CD8-positive, alpha-beta memory T cell (primary cell): ENCODE measurements at places on chromosomes 3 and 15.

DNA sequence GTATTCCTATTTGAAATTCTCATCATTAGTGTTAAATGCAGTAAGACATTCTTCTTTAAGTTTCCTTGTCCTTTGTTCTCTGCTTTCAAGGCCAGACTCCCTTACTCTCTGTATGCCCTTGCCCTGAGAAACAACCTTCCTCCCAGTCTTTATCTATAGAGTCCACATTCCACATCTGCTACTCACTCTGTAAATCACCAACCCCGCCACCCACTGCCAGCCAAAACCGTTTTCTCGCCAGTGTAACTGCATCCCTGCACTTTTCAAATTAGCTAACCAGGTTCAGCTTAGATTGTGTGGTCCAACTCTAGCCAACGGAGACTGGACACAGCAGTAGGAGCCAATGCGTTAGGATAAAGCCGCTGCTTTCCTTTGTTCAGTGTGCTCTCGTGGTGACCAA, 402.4 kb upstream of the PDZRN3 start:
- H3K27me3 ChIP-seq, result no peaks in the 10 kb centered on the region
- H3K4me1 ChIP-seq, result no peaks in the 10 kb centered on the region
- H3K36me3 ChIP-seq, result no peaks in the 10 kb centered on the region
- no peak overlapping the region for H3K27ac ChIP-seq
- H3K4me3 ChIP-seq, result no peak overlapping the region

- peaks cover 6% of the 10 kb centered on the region for H3K36me3 ChIP-seq
- no peak overlapping the region for H3K4me3 ChIP-seq
- H3K27ac ChIP-seq, result no peak overlapping the region
- DNase-seq, result no peak
- no peaks in the 10 kb centered on the region for H3K4me1 ChIP-seq
- no peaks in the 10 kb centered on the region for H3K27me3 ChIP-seq
Measured at GRCh38 chr15:82139823-82140268, 94.0 kb upstream of the MEX3B start.

DNA sequence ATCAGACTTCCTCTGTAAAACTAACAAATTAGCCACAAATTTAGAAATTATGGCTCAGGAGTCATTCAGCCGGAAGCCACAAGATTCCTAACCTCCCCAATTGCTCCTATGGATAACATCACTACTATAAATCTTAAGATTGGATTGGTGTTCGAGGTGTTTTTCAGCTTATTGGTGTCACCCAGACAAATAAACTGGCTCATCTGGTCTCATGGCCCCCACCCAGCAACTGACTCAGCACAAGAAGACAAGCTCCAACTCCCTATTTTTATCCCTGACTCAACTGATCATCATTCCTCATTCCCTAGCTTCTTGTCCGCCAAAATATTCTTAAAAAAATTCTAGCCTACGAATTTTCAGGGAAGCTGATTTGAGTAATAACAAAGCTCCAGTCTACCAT, 135.1 kb upstream of the STRIT1 start:
- no peaks in the 10 kb centered on the region for H3K27me3 ChIP-seq
- no peak overlapping the region for H3K27ac ChIP-seq
- H3K4me3 ChIP-seq, result no peak overlapping the region

DNA sequence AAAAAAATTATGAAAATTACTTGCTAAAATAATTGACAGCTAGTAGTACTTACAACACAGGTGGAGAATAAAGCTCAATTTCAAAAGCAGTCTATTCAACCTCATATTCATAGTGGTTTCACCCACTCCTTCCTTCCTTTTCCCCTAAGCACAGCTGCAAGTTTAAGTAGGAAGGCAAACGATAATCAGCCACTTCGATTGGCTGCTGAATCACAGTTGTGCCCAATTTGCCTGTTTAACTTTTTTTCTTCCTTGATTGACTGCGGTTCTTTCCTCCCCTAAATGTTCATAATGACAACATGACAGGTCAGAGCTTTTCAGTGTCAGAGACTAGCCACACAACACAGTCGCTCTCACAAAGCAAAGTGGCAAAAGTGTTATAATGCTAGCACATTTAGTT, 468.0 kb upstream of the GBE1 start:
- no peaks in the 10 kb centered on the region for H3K4me1 ChIP-seq
- no peak overlapping the region for H3K4me3 ChIP-seq
- DNase-seq, result no peak
- H3K27ac ChIP-seq, result no peak overlapping the region
- no peaks in the 10 kb centered on the region for H3K36me3 ChIP-seq

GRCh38 chr3:156583469-156583868, 28.6 kb upstream of the SSR3 start:
- no peaks in the 10 kb centered on the region for H3K36me3 ChIP-seq
- no peaks in the 10 kb centered on the region for H3K27me3 ChIP-seq
- H3K4me3 ChIP-seq, result no peak overlapping the region
- DNase-seq, result no peak
- H3K4me1 ChIP-seq, result no peaks in the 10 kb centered on the region
